ENCODE measurements at places on chromosomes 13 and 19.

GRCh38 chr13:41622432-41623429, 165.4 kb downstream of the RGCC start:
- DNase-seq, result no peak
- H3K27me3 ChIP-seq, result no peaks in the 10 kb centered on the region
- H3K36me3 ChIP-seq, result peaks cover 18% of the 10 kb centered on the region
- H3K27ac ChIP-seq, result no peak overlapping the region

DNA sequence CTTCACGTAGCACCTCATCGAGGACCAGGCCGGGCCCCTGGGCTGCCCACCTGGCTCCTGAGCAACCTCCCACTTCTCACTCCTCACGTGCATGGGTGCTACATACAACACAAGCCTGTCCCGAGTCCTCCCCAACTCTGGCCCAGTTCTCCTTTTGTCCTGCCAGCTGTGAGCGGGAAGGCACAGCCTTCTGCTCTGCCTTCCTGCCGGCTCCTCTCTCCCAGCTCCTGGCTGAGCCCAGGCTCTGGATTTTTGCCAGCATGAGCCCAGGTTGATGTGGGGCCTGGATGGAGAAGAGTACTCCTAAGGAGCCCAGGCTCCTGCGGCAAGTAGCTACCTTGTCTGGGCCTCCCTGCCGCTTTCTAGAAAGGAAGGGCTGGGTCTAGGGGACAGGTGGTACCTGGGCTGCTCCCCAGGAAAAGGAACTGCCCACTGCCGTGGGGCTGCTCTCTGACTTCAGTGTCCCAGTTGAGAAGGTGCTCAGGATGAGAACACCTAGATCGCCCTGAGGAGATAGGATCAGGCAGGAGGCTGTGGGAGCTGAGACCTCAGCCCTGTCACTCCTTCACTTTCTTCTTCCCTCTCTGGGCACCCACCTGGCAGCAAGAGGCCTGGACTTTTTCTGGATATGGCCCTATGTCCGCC, 23.6 kb downstream of the LYL1 start:
- H3K27ac ChIP-seq, result no peak overlapping the region
- no peaks in the 10 kb centered on the region for H3K36me3 ChIP-seq
- no peak for DNase-seq
- no peaks in the 10 kb centered on the region for H3K4me1 ChIP-seq
- H3K27me3 ChIP-seq, result no peaks in the 10 kb centered on the region

GRCh38 chr19:22634450-22634827, 315 bp downstream of the ZNF492 start:
- H3K27ac ChIP-seq, result peak overlapping the region; percentile 87
- peaks cover 9% of the 10 kb centered on the region for H3K36me3 ChIP-seq
- H3K4me1 ChIP-seq, result peaks cover 2% of the 10 kb centered on the region
- DNase-seq, result peak; percentile 5
- peak overlapping the region; percentile 89 for H3K4me3 ChIP-seq
- no peaks in the 10 kb centered on the region for H3K27me3 ChIP-seq

DNA sequence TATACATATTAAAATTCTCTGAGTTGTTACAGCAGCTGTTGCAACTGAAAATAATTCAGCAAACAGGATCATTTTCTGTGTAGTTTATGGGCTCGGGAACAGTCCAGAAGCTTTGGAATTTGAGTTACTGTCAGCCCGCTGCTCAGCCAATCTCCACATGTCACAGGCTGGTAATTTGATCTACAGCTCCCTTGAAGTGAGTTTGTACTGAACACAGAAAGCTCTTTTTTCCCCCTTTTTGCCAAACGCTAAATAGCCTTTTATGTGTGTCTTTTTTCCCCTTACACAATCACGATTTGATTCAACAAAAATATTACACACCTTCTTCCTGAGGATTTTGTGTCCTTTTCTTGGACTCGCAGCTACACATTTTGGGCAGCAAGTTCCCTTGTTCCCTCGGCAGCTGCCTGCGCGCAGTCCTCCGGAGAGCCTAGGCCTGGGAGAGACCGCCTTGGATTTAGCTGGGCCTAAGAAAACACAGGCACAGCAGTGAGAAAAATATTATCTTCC, 371.4 kb downstream of the KCNRG start:
- H3K36me3 ChIP-seq, result peaks cover 2% of the 10 kb centered on the region
- peaks cover 1% of the 10 kb centered on the region for H3K27me3 ChIP-seq
- H3K4me1 ChIP-seq, result peaks cover 8% of the 10 kb centered on the region
- no peak overlapping the region for H3K4me3 ChIP-seq
- DNase-seq, result no peak

- H3K4me1 ChIP-seq, result no peaks in the 10 kb centered on the region
- no peaks in the 10 kb centered on the region for H3K36me3 ChIP-seq
- H3K4me3 ChIP-seq, result no peak overlapping the region
- H3K27me3 ChIP-seq, result no peaks in the 10 kb centered on the region
- no peak overlapping the region for H3K27ac ChIP-seq
Observed at GRCh38 chr19:51820831-51821446, 26.0 kb downstream of the FPR3 start.

DNA sequence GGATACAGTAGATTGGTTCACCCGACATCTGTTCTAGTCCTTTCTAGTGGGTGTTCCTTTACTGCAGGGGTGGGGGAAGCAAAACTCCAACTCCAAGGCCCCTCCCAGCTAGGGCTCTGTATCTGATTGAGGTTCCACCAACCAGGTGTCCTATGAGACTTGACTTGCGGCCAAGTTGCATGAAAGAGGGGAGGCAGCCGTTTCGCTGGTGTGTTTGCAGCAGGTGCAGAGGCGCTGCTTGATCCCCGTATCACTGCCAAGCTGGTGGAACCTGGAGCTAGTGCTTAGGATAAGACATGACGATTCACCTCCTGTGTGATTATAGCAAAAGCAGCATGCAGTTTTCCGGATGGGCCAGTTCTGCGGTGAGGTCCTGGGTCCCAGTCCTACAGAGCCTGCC, 338.2 kb downstream of the UQCRFS1 start:
- DNase-seq, result no peak
- no peaks in the 10 kb centered on the region for H3K36me3 ChIP-seq
- H3K4me1 ChIP-seq, result no peaks in the 10 kb centered on the region
- peaks cover 3% of the 10 kb centered on the region for H3K27me3 ChIP-seq
- H3K4me3 ChIP-seq, result no peak overlapping the region

DNA sequence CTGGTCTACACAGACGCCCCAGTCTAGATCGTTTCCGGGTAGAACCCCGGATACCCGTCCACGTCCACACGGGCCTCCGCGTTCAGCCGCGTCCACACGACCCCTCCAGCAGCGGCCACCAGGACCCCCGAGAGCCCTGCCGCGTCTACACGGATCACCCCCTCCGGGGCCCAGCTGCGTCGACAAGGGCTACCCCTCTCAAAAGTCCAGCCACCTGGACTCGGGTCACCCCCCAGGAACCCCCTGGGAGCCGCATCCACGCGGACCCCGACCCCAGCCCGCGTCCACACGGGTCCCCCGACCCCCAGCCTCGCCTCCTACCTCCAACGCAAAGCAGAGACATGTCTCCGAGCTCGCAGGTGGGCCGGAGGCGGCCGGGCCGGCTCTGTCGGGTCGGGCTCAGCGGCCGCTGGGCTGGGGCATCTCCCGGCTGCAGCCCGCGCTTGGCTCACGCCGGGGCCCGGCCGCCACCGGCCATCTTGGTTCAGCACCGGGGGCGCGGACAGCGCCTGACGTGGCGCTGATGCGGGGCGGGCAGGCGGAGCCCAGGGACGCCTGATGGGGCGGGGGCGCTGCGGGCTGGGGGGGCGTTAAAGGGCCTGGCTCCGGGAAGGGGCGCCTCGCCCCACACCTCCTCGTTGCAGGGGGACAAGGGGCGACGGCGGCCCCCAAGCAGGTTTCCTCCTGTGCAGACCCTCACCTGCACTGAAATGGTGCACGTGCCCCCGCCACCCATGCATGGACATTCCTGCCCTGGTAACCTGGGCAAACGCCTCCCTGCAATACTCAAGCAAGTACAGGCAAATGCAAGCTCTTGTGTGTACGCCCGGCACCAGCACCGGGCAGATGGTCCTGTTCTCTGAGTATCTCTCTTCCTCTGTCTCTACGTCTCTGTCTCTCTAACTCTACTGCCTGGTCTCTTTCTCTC, at the start of gene UNC13A:
Gene UNC13A (minus strand): TSS at position 498 of the 928 bp plus-strand sequence. CDS start 155 bp downstream, at position 343.
- H3K27ac ChIP-seq, result no peak within 1 kb of the TSS
- peaks cover 57% of the 10 kb centered on the region for H3K27me3 ChIP-seq
- no peak within 1 kb of the TSS for H3K4me3 ChIP-seq
- H3K4me1 ChIP-seq, result peaks cover 5% of the 10 kb centered on the region

GRCh38 chr13:42497798-42498197, 76.2 kb upstream of the TNFSF11 start:
- no peaks in the 10 kb centered on the region for H3K36me3 ChIP-seq
- peak overlapping the region; percentile 44 for H3K27ac ChIP-seq
- no peaks in the 10 kb centered on the region for H3K27me3 ChIP-seq
- H3K4me1 ChIP-seq, result peaks cover 46% of the 10 kb centered on the region

DNA sequence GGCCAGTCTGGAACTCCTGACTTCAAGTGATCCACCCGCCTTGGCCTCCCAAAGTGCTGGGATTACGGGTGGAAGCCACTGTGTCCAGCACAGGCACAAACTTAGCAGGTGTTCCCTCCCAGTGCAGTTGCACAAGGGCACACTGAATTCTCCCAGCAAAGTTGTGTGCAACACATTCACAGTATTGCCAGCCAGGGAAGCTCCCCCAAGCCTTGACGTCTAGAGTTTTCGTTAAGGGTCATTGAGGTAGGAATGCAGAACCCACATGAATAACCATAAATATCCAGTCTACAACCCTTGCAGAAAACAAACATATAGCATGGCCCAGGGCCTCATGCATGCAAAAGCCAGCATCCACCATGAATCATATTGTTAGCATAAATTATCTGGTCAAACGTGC, 3.3 kb upstream of the AURKC start:
- no peaks in the 10 kb centered on the region for H3K4me1 ChIP-seq
- H3K4me3 ChIP-seq, result no peak overlapping the region
- no peaks in the 10 kb centered on the region for H3K36me3 ChIP-seq
- DNase-seq, result no peak

GRCh38 chr13:100954430-100955305, 280.1 kb upstream of the TMTC4 start:
- H3K4me1 ChIP-seq, result no peaks in the 10 kb centered on the region
- H3K27me3 ChIP-seq, result peaks cover under 1% of the 10 kb centered on the region
- no peak overlapping the region for H3K4me3 ChIP-seq
- DNase-seq, result no peak
- H3K27ac ChIP-seq, result no peak overlapping the region

DNA sequence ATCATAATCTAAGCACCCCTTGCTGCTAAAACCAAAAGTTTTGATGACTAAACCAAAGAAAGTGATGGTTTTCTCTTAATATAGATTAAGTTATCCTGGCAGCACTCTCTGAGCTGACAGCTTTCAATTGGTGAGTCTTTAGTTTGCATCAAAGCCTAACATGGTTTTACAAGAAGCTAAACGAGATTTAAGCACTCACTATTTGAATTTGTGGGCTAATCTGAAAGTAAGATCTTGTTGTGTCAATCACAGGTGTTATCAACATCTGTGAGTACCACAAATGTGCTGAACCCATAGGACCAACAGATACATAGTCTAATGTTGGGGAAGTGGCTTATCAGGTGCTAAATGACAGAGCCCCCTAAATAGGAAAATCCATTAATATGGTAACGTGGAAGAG, 223.9 kb downstream of the LHFPL6 start:
- DNase-seq, result no peak
- H3K4me3 ChIP-seq, result no peak overlapping the region
- no peaks in the 10 kb centered on the region for H3K36me3 ChIP-seq
- no peaks in the 10 kb centered on the region for H3K4me1 ChIP-seq
- no peaks in the 10 kb centered on the region for H3K27me3 ChIP-seq
- H3K27ac ChIP-seq, result no peak overlapping the region

DNA sequence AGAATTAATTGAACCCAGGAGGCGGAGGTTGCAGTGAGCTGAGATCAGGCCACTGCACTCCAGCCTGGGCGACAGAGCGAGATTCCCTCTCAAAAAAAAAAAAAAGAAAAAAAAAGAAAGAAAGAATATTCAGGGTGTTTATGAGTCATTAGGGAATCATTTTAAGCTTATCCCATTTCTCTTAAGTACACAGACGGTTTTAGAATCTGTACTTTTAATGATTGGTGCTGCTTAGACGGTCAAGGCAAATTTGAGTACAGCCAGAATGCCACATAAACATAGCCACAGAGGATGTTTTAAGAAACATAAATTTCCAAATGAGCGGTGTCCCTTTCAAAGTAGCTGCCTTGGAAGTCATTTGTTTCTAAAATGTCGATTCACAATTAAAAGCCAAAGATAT, 2.6 kb downstream of the SPRYD7 start:
- H3K4me3 ChIP-seq, result no peak overlapping the region
- H3K36me3 ChIP-seq, result no peaks in the 10 kb centered on the region
- no peak overlapping the region for H3K27ac ChIP-seq
- peaks cover 13% of the 10 kb centered on the region for H3K4me1 ChIP-seq
